Daoy (cell line): ENCODE measurements at places on chromosomes 5 and 9. TPM values are rescaled to one million over a fixed set of nuclear protein-coding genes. Genes with fewer than 3 reads are reported as not detected.

DNA sequence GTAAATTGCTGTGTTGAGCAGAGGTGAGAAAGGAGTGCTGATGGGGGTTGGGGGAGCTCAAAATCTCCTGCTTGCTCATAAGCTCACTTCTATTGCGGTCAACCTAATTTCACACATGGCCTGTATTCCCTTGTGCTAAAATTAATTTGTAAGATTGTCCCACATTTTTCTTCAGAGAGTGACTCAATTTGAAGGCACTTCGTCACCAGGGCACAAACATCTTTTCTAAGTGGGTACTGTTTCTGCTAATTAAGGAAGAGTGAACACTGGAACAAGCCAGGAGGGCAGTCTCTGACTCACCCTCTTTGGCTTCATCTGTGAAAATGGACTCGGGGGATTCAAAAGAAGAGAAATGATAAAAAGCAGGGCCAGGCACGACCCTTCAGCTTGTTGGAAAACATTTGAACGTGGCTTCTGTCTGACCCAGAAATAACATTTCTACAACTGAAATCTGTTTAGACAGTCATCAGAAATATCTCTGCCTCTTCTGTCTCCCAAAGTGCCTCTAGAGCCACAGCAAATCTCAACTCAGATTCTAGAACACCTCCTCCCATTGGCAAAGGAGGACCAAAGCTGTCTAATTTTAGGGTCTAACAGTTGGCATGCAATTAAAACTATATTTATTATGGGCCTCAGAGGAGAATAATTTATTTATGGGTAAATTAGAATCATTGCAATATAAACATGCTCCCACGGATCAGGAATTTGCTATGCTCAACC is 49.8 kb downstream of the FEM1C start:
- peak; percentile 70 for DNase-seq

Gene MFAP3
- 60.5 and 68.5 TPM in 2 replicates for total RNA-seq

Gene SMIM33
- total RNA-seq = not detected in 2 replicates

DNA sequence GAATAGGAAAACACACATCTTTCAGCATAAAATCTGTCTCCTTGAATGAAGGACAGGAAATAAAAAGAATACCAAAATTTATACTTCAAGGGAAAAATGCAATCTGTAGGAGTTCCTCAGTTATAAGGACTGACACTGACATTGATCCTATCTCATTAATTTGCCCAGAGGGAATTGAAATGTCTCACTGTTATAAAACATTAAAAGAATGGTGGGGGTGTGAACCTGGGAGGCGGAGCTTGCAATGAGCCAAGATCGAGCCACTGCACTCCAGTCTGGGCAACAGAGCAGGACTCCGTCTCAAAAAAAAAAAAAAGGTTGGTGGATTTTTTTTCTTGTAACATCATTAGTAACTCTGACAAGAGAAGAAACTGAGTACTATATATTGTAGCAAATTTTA is 60.8 kb downstream of the TTLL11 start:
- DNase-seq = no peak

GRCh38 chr5:142904416-142904815 is 134.2 kb downstream of the ARHGAP26 start:
- peak; percentile 23 for DNase-seq

DNA sequence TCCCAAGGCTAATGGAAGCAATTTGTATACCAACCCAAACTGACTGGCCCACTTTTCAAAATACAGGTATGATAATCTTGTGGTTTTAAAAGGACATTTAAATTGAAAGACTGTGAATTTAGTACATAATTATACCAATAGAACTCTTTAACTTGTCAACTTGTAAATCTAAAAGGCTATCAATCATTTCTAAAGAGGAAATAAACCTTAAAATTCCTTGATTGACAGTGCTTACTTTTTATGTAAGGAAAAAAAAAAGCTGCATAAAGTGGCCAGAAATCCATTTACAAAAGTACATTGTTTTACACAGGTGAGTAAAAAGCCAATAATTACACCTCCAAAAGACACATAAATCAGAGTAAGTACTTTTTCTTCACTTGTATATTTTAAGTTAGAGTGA is 367.4 kb downstream of the EBF1 start:
- DNase-seq = no peak

Gene PDE6A
- total RNA-seq = not detected in 2 replicates

Gene CCL28
- not detected in 2 replicates for total RNA-seq

Gene SLC22A4
- 3.0 and 3.5 TPM in 2 replicates for total RNA-seq

Gene EDIL3
- 184 and 191 TPM in 2 replicates for total RNA-seq

- no peak for DNase-seq
Measured at GRCh38 chr5:17400724-17401469, 97.1 kb upstream of the TAF11L2 start.

- DNase-seq = no peak
Measured at GRCh38 chr9:100294341-100294740, 58.4 kb downstream of the TEX10 start.

GRCh38 chr5:74161170-74161569 is 479.4 kb downstream of the ENC1 start:
- DNase-seq = no peak

Gene MCCC2
- total RNA-seq = 41.6 and 44.6 TPM in 2 replicates

Gene PPP3R2
- total RNA-seq = not detected in 2 replicates

DNA sequence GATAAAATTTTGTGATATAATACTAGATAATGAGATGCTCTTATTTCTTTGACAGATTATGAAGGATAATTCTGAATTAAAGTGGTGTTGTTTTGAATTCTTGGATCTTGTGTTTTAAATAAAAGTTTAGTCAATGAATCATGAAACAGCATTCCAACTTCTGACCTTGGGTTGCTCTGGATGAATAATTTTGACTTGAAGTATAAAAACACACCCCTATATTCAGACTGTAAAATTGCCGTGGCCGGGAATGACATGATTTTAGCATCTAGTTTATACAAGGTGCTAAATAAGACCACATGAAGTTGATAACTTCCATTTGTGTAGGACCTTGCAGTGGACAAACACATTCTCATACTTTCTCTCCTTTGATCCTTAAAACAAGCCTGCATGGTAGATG is 67.2 kb upstream of the DAP start:
- no peak for DNase-seq
